WERI-Rb-1 (cell line): ENCODE measurements at places on chromosomes 16 and 17.
A peak's percentile ranks its signal among the peaks of the same experiment; 100 is the strongest.

- DNase-seq, result no peak
Measured at GRCh38 chr17:6487251-6488007, 43.2 kb downstream of the PIMREG start.

GRCh38 chr16:65196420-65197075, 74.7 kb upstream of the CDH11 start:
- DNase-seq, result no peak

GRCh38 chr16:27318392-27319256, 4.8 kb downstream of the IL4R start:
- DNase-seq, result no peak

DNA sequence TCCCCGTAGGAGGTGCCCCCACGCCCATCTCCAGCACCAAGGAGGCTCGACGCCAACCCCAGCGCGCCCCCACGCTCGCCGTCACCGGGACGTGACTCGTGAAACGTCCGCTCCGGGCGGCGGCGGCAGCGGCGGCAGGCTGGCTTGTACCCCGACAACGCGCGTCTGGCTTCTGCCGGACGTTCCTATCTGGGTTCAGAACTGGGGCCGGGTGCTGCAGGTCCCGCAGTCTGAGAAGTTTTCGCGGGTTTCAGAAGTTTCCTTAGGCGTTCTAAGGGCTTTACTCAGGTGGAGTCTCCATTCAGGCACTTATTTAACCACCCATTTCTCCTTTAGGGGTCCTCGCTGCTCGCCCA, 672 bp upstream of the ALKBH5 start:
- DNase-seq, result peak; percentile 88

GRCh38 chr17:50768346-50768761, 1.0 kb upstream of the ANKRD40CL start:
- no peak for DNase-seq

- DNase-seq, result no peak
Measured at GRCh38 chr16:70746040-70746707, 54.8 kb downstream of the VAC14 start.

- no peak for DNase-seq
Measured at GRCh38 chr16:23575834-23576233, 18.3 kb downstream of the UBFD1 start.
